Endothelial cell (in vitro differentiated cells): ENCODE measurements at places on chromosomes 5 and 9.

GRCh38 chr9:105257809-105258208, 13.4 kb downstream of the SLC44A1 start:
- DNase-seq: no peak

DNA sequence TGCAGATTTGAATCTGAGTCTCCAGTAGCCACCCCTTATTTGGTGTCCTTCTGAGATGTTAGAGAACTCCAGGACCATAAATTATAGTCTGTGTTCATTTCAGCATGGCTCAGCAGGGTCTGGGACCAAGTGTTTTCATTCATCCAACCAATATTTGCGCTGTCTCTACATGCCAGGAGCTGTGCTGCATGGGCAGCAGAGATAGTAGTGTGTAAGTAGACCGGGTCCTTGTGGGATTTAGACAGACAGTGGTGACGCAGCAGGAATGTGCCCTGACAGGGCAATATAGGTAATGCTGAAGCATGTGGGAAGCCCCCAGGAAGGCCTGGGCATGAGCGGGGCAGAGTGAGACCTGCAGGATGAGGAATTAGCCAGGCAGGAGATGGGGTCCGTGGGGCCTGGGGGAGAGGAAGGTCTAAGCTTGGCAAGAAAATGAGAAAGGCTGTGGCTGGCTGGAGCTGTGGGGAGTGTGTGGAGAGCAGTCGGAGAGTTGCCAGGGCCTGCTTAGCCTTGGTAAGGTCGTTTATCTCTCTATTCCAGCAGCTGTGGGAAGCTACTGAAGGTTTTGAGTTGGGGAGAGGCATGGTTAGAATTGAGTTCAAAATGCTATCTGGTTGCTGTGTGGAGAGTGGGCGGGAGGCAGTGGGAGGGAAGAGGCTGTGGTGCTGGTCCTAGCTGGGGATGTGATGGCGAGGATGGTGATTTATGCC, 16.8 kb downstream of the STXBP1 start:
- DNase-seq: no peak

DNA sequence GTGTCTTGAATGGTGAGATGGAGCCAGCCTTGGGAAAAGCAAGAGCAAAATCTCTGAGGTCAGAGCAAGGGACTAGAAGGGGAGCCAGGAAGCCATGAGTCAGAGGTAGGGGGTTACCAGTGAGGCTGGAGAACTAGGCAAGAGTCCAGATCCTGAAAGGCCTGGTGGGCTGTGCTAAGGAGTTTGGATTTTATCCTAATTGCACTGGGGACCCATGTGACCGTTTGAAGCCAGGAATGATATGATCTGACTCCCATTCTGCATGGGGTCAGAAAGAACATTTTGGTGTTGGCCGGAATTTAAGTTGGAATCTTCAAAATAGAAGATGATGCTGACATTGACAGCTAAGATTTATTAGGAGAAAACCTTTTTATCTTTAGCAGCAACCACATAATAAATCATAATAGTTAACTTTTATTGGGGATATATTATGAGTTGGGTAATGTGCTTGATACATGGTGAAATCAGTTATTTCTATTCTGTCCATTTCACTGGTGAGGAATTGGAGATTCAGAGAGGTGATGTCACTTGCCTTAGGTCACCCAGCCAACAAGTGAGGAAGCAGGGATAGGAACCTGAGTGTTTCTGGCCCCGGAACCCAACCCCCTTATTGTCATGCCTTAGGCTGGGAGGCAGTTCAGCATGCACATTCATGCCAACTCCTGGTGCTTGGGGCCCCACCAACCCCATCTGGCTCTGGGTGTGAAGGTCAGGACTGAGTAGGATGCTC, 61.5 kb upstream of the RARS1 start:
- no peak for DNase-seq

- DNase-seq: no peak
Observed at GRCh38 chr5:101102506-101102905, 199.4 kb upstream of the ST8SIA4 start.

- no peak for DNase-seq
Observed at GRCh38 chr9:128149001-128149701, at the start of gene LCN2. Gene LCN2, plus strand, starts transcription at chr9:128149453. Its CDS starts 73 bp downstream, at chr9:128149526.

- DNase-seq: no peak
Observed at GRCh38 chr9:133127340-133127981, 6.4 kb upstream of the RALGDS start.

- peak; percentile 66 for DNase-seq
Observed at GRCh38 chr5:13987843-13988464, 43.5 kb upstream of the DNAH5 start.

DNA sequence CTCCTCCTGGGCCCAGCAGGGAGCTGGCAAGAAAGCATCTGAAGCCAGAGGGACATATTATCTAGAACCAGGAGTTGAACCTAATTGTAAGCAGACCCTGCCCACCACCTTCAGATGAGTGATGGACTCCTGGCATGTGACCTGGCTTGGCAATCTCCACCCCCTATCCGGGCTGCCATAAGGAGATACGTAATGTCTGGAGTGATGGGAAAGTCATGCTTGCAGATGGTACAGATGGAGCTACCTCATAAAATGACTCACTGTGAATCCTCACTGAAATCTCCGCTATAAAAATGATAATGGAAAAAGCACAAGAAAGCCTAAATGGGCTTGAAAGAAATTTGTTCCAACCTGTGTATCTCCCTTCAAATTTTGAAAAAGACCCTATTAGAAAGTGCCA, 157.5 kb downstream of the DMRT2 start:
- no peak for DNase-seq

DNA sequence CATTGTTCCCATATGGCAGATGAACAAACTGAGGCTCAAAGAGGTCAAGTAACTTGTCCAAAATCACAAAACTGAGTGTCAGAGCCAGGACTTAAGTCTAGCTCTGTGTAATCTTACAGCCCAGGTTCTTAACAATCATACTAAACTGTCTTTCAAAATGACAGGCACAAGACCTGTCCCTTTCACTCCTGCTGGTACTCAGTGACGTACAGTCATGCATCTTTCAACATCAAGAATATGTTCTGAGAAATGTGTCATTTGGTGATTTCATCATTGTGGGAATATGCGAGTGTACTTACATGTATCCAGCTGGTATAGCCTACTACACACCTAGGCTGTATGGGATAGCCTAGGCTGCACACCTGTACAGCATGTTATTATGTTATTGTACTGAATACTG, 646.8 kb upstream of the WWC1 start:
- DNase-seq: no peak

DNA sequence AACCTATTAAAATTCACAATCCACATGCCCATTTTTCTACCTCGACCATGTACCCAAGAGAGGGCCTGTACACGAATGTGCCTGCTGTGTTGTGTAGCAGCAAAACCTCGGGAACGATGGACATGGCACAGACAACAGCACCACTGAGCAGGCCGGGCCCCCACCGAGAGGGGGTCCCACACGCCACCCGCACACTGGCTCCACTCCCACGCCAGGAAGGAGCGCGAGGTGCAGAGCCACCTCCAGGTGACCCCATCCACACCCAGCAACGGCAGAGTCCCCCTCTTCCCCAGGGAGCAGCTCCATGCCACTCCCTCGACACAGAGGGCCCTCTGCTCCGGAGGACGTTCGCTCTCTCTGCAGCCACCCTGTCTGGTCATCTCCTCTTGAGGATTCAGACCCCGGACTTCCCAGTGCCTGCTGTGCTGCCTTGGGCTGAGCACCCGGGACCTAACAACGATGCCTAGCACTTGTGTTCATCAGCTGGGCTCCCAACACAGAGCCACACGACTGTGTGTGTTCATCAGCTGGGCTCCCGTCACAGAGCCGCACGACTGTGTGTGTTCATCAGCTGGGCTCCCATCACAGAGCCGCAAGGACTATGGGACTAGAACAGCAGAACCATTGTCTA, 25.3 kb upstream of the ADAMTS2 start:
- DNase-seq: no peak
